ENCODE measurements at places on chromosomes 7 and 10. TPM values are rescaled to one million over a fixed set of nuclear protein-coding genes. Genes with fewer than 3 reads are reported as not detected.

- no peaks in the 10 kb centered on the region for H3K36me3 ChIP-seq
- no peak for DNase-seq
- H3K27ac ChIP-seq: no peak overlapping the region
- H3K27me3 ChIP-seq: no peaks in the 10 kb centered on the region
- H3K4me1 ChIP-seq: no peaks in the 10 kb centered on the region
These were observed 12.8 kb downstream of the GCK start for GRCh38 chr7:44176486-44176885.

DNA sequence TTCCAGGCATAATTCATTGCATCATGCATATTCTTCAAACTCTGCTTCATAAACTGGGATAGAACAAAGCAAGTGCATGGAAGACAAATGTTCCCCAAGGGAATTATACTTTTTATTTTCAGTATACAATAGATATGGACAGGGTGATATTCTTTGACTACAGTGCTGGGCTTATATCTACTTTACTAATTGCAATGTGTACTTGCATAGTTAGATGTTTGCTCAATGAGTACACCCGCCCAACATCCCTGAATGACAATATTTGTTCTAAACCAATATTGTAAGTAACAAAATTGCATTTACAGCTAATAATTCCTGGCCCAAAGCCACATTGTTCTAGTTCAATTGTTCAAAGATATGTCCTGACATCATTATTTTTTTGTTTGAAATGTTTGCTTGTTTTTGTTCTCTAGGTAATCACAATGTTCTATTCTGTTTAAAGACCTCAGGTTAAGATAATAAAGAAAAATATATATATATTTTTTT, 171.4 kb downstream of the PTN start:
- no peaks in the 10 kb centered on the region for H3K27me3 ChIP-seq
- no peak overlapping the region for H3K27ac ChIP-seq
- no peak overlapping the region for H3K4me3 ChIP-seq
- no peaks in the 10 kb centered on the region for H3K4me1 ChIP-seq
- no peaks in the 10 kb centered on the region for H3K36me3 ChIP-seq

DNA sequence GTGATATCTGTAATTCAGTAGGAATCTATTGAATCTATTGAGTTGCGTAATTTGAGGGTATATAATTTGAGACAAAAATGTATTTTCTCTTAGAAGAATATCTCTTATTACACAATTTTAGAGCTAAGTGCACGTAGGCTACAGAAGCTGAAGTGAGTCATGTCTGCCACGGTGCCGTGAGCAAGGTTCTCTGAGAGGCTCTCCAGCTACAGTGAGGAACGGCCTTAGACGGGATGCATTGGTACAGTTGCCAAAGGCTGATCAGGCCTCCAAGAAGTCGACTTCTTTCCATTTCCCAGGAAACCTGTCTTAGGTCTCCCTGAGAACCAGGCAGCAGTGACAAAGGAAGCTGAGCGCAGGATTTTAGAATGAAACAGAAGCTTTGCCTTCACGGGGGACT, 28.6 kb downstream of the TCERG1L start:
- H3K4me3 ChIP-seq: no peak overlapping the region
- H3K36me3 ChIP-seq: no peaks in the 10 kb centered on the region
- no peaks in the 10 kb centered on the region for H3K27me3 ChIP-seq
- no peaks in the 10 kb centered on the region for H3K4me1 ChIP-seq
- H3K27ac ChIP-seq: no peak overlapping the region

RHOBTB1 gene
- total RNA-seq: 28.3 TPM
